ENCODE measurements at places on chromosomes 2 and 18.

- DNase-seq = no peak
Measured at GRCh38 chr2:112085916-112086669, 31.0 kb downstream of the TMEM87B start.

DNA sequence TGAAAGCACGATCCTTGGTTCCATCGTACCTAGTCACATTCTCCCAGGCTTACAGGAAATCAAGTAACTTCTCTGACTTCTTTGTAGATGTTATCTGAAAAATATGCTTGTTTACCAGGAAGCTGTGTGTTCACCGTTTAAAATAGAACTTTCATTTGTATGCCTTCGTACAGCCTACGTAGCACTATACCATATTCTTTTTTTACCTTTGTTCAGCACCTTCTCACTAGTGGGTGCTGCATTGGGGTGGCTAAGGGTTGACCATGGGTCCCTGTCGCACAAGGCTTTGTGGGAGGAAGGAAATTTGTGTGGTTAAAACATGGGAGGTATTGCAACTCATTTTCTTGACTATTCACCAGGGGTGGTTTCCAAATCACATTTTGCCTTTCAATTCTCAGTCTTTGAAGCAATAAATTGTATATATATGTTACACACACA, 16.6 kb downstream of the MALT1 start:
- DNase-seq = no peak

DNA sequence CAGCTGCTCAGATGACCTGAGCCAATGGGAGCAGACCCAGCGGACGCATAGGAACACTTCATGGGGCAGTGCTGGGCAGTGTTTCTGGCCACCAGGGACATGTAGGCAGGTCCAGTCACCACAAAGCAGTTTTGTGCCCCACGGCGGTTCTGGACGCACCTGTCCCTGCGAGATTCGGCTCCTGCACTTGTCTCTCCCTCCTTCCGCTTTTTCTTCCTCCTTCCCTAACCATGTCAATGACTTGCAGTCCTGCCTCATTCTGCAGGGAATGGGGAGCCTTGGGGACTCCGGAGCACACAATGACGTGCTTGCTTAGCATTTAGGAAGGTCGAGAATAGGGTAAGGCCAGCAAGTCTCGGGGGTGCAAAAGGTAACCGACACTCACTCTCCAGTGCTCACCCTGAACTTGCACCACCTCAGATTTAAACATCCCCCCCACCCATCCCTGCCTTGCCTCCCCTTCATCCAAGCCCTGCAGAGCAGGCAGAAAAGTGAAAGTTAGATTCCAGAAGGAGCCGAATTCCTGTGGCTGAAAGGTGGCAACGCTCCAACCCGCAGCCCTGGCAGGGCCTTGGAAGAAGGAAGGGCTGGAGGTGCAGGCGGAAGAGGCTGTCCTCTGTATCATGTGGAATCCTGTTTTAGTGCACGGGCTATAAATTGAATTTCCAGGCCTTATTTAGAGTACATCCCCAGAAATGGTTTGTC, 40.5 kb upstream of the ATG16L1 start:
- DNase-seq = no peak

DNA sequence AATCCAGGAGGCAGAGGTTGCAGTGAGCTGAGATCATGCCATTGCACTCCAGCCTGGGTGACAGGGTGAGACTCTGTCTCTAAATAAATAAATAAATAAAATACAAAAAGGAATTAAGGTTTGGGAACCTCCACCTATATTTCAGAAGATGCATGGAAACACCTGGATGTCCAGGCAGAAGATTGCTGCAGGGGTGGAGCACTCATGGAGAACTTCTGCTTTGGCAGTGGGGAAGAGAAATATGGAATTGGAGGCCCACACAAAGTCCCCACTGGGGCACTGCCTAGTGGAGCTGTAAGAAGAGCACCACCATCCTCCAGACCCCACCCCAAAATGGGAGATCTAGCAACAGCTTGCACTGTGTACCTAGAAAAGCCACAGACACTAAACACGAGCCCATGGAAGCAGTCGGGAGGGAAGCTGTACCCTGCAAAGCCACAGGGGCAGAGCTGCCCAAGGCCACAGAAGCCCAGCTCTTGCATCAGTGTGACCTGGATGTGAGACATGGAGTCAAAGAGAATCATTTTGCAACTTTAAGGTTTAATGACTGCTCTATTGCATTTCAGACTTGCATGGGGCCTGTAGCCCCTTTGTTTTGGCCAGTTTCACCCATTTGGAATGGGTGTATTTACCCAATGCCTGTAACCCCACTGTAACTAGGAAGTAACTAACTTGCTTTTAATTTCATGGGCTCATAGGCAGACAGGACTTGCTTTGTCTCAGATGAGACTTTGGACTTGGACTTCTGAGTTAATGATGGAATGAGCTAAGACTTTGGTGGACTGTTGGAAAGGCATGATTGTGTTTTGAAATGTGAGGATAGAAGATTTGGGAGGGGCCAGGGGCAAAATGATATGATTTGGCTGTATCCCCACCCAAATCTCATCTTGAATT, 265.3 kb downstream of the ZEB2 start:
- DNase-seq = no peak

DNA sequence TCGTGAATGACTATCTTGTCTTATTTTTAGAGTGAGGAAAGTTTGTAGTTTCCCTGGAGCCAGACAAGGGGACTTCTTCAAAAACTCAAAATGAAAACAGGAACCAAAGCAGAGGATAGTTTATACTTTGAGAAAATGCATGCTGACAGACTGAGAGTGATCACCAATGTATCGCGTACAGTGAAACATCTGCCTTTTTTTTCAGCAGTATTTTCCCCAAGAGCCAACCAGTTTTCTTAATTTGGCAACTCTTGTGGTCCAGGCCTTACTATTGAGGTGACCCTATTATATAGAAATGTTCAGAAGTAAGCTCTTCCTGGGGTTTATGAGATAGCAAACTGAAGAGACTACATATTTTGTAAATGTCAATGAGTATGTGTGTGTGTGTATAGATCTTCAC, 153.7 kb upstream of the VRK2 start:
- no peak for DNase-seq

DNA sequence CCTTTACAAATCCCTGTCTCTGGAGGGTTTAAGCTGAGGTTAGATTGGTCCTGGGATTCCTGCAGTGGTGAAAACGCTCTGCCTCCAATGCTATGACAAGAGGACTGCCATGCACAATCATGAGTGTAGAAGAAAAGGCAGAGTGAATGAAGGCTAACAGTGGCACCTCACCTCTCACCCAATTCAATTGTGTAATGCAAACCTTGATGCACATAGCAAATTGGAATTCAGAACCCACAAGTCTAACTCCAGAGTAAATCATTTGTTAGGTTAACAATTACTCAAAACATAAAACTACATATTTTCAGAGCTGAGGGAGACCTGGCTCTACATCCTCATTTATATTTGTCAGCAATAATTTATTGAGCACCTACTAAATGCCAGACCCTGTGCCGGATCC, 1.8 kb downstream of the TGFBRAP1 start:
- no peak for DNase-seq

- DNase-seq = no peak
Measured at GRCh38 chr18:64791236-64791635, 642.3 kb upstream of the LINC00305 start.

GRCh38 chr2:178418426-178418825, 32.5 kb downstream of the PRKRA start:
- no peak for DNase-seq

- no peak for DNase-seq
Measured at GRCh38 chr2:195535911-195536522, 121.0 kb upstream of the SLC39A10 start.

GRCh38 chr2:95311815-95312542, 14.8 kb downstream of the KCNIP3 start:
- no peak for DNase-seq
